HEK293T (cell line): ENCODE measurements at places on chromosomes 16 and 17.

DNA sequence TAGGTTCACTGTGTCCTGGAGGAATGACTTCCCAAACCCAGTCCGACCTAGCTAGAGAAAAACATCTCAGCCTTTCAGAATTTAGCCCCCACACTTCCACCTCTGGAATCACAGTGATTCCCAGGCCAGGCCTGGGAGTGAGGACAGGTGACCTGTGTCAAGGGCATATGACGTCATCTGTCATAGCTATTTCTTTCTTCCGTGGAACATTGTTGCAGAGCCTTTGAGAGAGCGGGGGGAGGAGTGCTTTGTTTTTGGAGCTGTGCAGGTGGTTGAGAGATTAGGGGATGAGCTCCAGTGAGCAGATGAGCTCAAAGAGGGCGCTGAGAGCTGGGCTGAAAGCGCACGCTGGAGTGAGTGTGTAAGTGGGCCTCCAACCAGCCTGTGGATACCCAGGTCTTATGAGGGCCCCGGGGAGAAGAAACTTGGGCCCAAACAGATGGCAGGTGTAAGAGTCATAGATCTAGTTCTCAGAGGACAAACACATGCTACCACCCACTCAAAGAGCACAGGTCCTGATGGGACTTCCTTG is 344.8 kb downstream of the SNX29 start:
- DNase-seq: no peak

GRCh38 chr17:8055851-8056231 is 17.0 kb downstream of the ALOX15B start:
- DNase-seq: no peak

GRCh38 chr17:33330877-33331276 is 37.8 kb upstream of the ASIC2 start:
- no peak for DNase-seq

- no peak for DNase-seq
Observed at GRCh38 chr17:4127555-4127954, 15.3 kb downstream of the ZZEF1 start.

GRCh38 chr16:58010886-58011285 is 9.7 kb downstream of the USB1 start:
- DNase-seq: no peak

DNA sequence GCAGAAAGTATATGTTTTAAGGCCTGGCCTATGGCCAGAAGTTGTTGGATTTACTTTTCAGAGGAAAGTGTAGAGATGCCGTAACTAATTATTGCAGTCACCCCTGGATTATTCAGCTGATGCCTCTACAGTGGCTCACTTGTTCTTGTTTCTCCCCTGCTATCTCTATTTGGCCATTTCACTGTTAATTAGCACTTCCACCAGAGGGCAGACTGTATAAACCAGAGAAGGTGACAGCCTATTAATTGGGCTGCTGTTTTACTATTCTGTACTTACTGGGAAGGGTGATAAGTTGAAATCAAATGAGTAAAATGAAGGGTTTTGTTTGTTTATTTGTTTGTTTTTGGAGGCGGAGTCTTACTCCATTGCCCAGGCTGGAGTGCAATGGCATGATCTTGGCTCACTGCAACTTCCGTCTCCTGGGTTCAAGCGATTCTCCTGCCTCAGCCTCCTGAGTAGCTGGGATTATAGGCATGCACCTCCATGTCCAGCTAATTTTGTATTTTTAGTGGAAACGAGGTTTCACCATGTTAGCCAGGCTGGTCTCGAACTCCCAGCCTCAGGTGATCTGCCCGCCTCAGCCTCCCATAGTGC is 66.0 kb downstream of the CDK12 start:
- peak; percentile 8 for DNase-seq

DNA sequence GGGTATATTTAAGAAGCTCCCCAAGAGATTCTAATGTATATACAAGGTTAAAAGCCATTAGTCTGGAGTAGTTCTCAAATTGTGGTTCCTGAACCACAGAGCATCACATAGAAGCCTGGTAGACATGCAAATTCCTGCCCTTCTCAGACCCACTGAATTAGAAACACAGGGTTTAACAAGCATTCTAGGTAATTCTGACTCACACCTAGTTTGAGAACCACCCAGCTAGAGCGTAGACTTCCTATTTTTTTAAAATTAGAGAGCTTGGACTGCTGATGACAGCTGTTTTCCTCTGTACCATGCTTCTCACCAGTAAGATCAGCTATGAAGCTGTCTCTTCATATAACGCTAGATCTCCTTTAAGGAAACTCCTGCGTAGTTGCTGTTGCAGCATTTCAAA is 50.6 kb downstream of the HS3ST3B1 start:
- no peak for DNase-seq
